Cortex of kidney (tissue), 1 donor: ENCODE measurements at places on chromosomes 7 and 10.

GRCh38 chr7:41306486-41306885 lies 396.4 kb downstream of the INHBA start:
- DNase-seq = no peak

GRCh38 chr7:1678571-1679325 lies 8.7 kb downstream of the ELFN1 start:
- no peak for DNase-seq

DNA sequence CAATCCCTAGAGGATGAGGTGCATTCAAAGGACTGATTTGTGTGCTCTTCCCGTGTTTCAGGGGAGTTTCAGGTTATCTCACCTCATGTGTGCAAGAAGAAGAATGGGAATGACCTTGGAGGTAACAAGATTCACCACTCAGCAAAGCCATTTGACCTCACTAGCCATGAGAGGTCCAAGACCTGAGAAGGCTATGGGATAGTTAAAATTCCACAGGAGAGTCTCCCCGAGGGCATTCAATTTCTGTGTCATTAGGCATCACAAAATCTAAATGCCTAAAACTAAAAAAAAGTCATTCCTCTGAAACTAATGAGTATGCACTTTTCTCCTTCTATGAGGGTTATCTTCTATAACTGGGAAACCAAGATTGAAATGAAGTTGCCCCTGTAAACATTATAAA lies 433.4 kb downstream of the KCNMA1 start:
- no peak for DNase-seq

DNA sequence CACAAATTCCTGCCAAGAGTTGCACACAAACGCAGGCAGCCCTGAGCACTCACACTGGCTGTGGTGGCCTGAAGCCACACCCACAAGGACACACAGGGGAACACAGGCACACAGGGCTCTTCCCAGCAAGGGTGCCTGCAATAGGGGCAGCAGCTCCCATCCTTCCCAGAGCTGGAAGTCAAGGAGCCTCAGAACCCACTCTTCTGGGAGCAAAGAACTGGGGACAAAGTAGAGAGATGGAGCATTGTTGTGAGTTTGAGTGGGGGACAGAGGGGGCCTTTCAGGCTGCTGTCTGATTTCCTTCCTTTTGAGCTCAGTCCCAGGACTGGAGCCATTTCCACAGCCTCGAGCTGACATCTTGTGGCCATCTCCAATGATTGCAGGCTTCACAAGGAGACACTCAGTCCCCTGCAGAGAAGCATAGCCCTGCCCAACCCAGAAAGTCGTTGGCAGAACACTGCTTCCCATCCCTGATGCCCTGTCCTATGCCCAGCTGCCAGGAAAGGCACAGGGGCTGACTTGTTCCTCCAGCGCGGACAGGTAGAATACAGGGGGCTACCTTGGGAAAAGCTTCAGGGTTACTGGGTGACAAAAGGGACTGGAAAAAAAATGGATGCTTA lies 34.4 kb upstream of the SLF2 start:
- no peak for DNase-seq

DNA sequence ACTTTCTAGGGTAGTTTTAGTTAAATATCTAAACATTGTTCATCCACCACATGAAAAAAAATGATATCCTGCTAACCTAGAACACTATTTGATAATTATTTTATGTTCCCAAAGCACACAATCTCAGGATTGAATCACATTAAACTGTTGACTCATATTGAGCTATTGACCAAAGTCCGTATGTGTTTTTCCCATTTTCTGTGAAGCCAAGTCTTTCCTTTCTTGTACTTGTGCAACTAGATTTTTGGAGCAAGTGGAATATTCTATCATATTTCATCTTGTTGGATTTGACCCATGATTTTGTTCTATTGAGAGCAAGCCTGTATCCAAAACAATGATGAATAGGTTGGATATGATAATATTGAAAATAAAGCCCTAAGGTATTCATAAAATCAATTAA lies 164.6 kb downstream of the SKAP2 start:
- no peak for DNase-seq

DNA sequence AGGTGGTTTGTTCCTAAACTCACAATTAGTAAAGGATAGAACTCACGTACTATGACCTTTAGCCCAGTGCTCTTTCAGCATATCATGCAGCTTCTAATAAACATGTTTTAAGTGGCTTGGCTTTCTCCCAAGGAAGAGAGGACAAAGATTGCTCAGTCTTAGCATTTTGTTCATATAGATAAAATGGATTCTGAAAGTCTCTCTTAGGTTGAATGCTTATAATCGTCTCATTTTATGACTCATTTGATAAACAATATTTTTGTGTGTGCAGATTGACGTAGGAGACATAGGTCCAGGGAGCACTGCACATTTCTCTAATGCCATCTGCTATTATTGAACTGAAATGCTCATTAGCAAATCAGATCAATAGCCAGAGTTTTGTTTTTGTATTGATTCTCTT lies 44.8 kb downstream of the GNAT3 start:
- DNase-seq = no peak

DNA sequence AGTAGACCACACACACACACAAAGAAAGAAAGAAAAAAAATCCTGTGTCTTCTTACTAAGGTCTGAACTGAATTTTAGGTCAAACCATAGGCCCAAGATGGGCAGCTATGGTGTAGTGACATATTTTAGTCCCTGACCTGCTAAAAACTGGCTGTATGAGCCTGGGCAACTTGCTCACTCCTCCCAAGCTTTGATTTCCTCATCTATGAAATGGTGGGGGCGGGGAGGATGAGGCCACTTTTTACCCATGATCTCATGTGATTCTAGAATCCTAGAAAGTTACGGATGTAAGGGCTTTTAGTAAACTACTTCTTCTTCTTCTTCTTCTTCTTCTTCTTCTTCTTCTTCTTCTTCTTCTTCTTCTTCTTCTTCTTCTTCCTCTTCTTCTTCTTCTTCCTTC lies 6.1 kb upstream of the CCL24 start:
- no peak for DNase-seq

GRCh38 chr7:130294314-130294713 lies 1.4 kb downstream of the CPA4 start:
- DNase-seq = no peak

GRCh38 chr10:100827819-100828737 lies 82.7 kb downstream of the PAX2 start:
- no peak for DNase-seq

GRCh38 chr7:20722941-20723340 lies 63.7 kb downstream of the SP8 start:
- no peak for DNase-seq

DNA sequence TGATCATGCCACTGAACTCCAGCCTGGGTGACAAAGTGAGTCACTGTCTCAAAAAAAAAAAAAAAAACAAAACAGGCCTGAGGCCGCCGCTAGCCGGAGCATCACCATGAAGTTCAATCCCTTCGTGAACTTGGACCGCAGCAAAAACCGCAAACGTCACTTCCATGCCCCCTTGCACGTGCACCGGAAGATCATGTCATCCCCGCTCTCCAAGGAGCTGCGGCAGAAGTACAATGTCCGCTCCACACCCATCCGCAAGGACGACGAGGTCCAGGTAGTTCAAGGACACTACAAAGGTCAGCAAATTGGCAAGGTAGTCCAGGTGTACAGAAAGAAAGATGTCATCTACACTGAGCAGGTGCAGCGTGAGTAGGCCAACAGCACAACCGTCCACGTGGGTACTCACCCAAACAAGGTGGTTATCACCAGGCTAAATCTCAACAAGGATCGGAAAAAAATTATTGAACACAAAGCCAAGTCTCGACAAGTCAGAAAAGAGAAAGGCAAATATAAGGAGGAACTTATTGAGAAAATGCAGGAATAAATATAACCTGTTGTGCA lies 17.5 kb upstream of the RUFY2 start:
- no peak for DNase-seq

DNA sequence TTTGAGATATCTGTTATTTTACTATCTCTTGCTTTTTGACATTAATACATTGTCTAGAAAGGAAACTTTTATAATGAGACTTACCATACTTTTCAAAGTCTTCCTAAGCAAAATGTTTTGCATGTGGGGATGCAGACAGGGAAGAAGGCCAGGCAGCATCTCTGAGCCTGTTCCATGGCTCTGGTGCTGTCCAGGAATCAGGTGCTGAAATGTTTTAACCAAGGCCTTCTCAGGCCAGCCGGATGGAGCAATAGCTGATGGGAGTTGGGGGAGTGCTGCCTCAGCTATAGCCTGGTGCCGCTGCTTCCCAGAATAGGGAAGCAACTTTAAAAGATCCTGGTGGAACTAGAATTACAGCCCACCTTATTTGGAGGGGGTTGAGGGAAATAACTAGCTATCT lies 38.5 kb downstream of the CRTAC1 start:
- no peak for DNase-seq

GRCh38 chr10:4549139-4549653 lies 276.8 kb upstream of the AKR1E2 start:
- DNase-seq = no peak

- no peak for DNase-seq
Observed at GRCh38 chr10:52319926-52320325, 5.8 kb downstream of the DKK1 start.

DNA sequence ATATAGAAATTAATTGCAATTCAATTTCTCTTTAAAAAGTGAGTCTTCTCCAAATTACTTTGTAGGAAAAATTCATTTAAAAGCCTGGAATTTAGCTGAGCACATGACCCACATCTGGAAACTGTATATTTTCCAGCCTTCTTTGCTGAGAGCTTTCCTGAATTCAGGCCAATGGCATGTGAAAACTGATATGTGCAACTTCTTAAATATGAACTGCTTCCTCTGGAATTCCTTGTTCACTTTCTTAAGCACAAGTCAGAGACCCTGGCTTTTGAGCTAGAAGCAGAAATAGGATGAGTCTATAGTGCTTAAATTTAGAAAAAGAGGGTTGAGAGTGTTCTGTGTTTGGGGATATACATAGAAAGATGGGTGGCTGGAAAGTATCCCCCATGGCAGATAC lies 365.1 kb upstream of the MTPN start:
- DNase-seq = no peak

GRCh38 chr10:851901-852300 lies 79.6 kb downstream of the LARP4B start:
- DNase-seq = no peak

DNA sequence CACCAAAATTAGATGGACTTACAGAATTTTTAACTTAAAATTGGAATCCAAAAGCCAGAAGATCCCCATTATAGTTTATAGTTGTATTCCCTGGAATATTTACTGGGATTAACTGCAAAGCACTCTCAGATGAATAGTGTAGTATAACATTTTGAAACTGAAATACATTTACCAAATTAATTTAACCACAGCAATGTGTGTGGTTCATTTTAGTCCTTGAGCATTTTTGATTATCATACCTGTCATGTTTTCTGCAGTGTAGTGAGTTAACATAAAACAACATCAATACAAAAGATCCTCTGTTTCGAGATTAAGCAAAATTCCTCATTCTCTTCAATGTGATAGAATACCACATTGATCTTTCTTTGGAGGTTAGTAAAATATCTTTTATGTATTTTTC lies 3.7 kb downstream of the VIM start:
- DNase-seq = no peak

GRCh38 chr10:30531751-30532530 lies 97.6 kb downstream of the LYZL2 start:
- DNase-seq = no peak

- DNase-seq = no peak
Observed at GRCh38 chr7:102191556-102192379, 94.9 kb upstream of the SH2B2 start.

DNA sequence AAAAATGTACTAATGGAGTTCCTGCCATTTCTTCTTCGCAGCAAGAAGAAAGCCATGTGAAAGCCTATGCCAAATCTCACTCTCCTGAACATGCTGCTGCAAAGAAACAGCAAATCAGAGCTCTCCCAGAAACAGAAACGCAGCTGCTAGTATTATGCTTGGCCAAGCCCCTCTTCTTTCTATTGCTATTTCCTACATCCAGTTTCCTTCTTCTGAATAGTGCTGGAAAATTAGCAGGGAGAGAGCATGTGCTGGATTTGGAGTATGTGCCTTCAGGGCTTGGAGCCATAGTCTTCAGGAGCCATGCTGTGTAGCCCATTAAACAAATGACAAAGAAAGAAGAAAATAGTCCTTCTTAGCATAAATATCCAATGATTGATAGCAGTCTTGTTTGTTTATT lies 852.0 kb upstream of the PHF14 start:
- DNase-seq = no peak

DNA sequence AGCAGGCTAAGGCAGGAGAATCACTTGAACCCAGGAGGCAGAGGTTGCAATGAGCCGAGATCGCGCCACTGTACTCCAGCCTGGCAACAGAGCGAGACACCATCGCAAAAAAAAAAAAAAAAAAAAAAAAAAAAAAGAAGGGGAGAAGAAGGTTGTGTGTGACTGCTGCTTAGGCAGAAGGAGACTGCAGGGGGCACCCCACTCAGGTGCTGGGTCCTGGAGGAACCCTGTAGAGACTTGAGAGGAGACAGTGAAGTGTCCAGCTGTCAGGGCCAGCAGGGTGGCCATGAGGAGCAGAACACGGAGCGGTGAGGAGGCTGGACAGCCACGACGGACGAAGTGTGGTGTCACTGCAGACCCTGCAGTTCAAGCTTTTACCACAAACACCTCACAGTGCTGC lies 99.0 kb upstream of the NMT2 start:
- no peak for DNase-seq

DNA sequence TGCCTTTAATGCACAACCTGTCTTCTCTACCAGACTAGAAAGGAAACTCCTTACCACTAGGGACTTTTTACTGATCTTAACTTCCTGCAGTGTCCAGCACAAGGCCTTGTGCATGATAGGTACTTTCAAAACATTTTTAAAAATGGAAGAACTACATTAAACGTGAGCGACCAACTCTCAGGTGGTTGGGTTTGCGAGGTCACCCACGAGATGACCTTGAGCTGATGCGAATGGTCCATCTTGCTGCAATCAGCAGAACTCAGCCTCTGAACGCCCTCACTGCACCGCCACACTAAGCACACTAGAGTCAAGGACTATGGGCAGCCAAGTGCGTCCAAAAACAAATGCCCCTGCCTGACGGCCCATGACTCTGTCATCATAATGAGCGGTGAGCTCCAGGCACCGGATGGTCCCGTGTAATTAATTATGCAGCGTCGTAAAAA lies 34.9 kb upstream of the PTF1A start:
- DNase-seq = no peak

DNA sequence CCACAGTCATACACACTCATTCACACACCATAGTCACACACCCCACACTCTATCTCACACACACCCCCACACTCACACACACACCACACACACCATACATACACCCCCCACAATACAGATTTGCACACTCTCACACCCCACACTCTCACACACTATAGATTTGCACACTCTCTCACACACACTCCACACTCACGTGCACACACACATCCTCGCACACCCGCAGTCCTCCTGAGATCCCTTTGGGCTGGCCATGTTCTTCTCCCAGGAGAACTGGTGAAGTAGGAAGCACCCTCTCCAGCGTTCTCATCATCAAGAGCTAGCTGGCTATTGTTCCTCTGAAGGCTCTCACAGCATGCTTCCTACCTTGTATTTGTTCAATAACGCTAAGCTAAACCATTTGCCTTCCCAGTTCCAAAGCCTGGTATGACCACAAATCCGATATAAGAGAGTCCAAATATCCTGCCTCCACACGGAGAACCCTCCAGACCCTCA lies 86.2 kb downstream of the HECW1 start:
- no peak for DNase-seq

- no peak for DNase-seq
Observed at GRCh38 chr10:26780793-26781601, 79.8 kb downstream of the ABI1 start.

GRCh38 chr10:6748981-6749635 lies 169.0 kb upstream of the PRKCQ start:
- DNase-seq = no peak
